ENCODE measurements at places on chromosomes 1 and 21.

DNA sequence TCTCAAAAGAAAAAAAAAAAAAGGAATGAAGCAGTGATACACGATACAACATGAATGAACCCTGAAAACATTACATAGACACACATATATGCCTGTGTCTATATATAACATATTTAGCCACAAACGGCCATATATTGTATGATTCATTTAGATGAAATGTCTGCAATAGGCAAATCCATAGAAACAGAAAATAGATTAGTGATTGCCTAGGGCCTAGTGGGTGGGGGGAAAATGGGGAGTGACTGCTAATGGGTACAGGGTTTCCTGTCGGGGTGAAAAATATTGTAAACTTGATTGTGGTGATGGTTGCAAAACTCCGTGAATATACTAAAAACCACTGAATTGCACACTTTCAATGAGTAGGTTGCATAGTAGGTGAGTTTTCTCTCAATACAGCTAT, 6.0 kb upstream of the H6PD start:
- peak; percentile 36 for DNase-seq

DNA sequence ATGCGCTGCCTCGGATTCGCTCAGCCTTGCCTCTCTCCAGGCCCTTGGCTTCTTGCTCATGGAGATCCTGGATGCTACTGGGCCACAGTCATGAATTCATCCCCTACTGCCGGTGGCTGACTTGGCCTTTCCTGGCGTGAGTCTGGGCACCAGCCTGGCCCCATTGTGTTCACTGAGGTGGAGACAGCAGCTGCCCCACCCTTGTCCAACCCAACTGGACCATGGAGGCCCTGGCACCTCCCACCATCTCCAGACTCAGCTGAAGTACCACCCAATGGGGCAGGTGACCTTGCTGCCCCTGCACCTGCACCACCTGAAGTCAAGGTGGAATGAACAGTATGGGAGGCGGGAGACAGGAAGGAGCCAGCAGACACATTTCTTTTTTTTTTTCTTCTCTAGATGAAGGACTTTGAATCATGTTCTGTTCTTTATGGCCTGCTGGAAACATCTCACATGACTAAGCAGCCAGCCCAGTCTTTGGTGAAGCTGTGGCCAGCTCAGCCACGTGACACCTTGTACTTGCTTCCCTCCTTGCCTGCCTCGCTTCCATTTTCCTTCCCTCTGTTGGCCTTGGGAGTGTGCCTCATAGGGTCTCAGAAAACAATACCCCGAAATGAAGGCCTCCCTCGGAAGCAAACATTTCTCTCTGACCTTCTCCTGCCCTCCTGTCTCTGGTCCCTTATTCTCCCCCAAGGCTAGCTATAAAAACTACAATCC, 3.8 kb upstream of the SLC30A2 start:
- DNase-seq = peak; percentile 39

GRCh38 chr1:89201106-89201794, 2.5 kb upstream of the GBP4 start:
- DNase-seq = no peak

DNA sequence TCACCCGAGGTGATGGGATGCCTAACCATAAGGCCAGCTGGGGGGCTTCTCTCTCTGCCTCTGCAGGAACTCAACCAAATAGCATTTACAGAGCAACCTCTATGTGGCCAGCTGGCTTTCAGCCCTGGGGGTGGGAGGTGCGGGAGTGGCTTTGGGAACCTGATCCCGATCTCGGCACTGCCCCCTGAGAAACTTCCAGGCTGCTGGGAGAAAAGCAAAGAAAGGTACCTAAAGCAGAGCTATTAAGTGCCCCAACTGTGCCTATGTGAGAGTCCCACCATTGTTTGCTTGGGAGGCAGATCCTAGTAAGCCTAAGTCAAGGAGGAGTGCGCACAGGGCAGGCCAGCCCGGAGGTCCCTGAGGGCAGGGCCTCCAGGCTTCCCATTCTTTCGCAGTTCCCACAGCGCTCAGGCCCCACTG, 7.0 kb downstream of the KRTCAP2 start:
- no peak for DNase-seq

GRCh38 chr1:87437663-87438295, 109.1 kb downstream of the LMO4 start:
- DNase-seq = no peak

DNA sequence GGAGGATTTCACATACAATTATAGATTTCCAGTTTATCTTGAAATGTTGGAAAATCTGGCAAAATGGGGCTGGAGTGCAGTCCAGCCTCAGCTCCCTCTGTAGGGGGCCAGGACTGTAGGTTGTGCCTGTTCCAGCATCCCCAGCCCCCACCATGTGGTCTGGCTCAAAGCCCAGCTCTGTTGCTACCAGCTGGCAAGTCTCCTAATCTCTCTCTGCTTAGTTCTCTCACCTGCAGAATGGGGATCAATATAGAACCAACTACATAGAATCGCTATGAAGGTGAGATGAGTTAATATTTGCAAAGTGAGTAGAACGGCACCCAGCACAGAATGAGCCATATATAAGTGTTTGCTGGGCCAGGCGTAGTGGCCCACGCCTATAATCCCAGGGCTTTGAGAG, 50.0 kb upstream of the TARDBP start:
- DNase-seq = peak; percentile 46

DNA sequence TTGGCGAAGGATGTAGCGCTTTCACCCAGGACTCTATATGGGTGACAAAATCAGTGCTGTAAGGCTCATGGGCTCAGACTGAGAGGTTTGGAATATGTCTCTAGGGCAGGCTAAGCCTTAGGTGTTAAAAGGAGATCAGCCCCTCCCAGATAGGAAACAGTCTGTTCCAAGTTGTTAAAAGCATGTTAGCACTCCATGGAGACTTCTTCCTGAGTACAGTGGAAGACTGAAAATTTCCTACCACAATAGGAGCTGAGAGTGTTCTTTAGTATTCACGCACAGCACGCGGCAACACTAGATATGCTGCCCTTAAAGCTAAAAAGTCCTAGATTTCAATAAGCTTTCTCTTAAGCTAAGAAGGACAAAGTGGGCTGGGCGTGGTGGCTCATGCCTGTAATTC, 122.1 kb downstream of the TRABD2B start:
- DNase-seq = no peak

DNA sequence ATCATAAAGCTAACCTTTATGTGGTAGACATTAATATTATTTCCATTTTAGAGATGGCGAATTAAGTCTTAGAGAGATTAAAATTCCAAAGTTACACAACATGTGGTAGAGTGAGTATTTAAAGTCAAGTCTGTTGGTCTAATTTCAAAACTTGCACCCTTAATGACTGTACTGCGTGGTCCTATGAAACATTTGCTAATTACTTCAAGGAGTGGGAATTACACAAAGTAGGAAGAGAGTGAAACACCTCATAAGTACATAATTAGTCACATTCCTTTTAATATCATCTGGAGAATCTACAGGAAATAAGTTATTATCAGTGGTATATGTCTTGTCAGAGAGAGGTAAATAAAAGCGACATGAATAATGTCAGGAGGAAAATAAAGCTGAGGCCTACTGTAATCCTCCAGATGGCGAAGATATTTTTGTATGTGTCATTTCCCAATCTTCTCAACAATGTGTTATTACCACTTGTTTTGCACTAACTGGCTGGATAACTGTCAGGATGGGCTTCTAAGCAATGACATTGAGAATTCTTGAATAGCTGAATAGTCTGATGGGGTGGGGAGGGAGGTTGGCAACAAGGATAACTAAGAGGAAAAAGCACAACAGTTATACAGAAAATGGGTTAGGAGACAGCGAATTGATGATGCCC, 95.5 kb downstream of the TNFSF18 start:
- no peak for DNase-seq

DNA sequence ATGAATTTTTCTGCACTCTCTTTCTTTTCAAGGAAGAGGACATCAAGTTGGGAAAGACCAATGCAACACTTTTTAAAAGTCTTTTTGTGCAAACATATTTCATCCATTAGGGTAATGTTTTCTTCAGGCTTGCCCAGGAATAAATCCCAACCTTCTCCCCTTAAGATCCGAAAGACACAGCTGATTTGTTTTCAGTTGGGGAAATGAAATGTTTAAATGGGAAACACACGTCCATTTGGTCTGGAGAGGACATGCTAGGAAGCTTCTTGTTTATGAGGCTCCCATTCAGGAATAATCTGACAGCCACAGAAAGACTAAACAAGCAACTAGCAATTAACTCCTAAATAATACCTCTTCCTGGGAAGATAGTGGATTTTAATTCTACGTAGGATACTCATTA, 91.9 kb downstream of the PRRX1 start:
- DNase-seq = no peak

GRCh38 chr1:236978740-236979139, 25.5 kb downstream of the MT1HL1 start:
- no peak for DNase-seq

GRCh38 chr1:146020058-146021049, 1.2 kb downstream of the HJV start:
- peak; percentile 31 for DNase-seq

- DNase-seq = peak; percentile 80
Measured at GRCh38 chr1:246930830-246931548, 759 bp downstream of the AHCTF1 start.

DNA sequence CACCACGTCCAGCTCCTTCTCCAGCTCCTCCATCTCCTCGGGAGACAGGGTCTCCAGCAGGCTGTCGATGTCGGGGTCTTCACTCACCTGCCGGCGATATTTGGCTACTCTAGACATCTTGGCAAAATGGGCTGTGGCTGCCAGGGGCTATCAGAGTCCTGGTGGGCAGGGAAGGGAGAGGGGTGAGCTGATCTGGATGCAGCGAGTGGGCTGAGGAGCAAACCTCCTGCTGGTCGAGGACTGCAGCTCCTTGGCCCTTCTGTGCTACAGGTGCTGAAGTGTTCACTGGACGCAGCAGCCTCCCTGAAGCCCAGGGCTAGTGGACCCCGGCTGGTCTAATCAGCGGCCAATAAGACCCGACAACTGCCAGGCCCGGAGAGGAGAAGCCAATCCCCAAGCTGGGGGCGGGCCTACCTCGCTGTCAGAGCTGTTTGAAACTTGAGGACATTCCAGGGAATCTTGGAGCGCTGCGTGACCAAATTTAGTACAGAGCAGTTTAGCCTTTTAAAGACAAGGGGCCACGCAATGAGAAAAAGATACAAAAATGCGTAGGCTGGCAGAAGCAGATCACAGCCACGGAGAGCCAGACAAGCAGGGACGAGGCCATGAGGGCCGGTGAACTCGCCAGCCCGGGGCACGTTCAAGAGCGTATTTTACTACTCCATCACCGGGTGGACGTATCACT, at the start of gene LMOD1:
Gene LMOD1 (minus strand): TSS at position 325 of the 685 bp plus-strand sequence. CDS start 208 bp downstream, at position 117.
- DNase-seq = peak; percentile 48

GRCh38 chr1:47935163-47935562, 62.0 kb downstream of the TRABD2B start:
- no peak for DNase-seq

GRCh38 chr1:55813618-55814017, 598.5 kb upstream of the USP24 start:
- DNase-seq = no peak

DNA sequence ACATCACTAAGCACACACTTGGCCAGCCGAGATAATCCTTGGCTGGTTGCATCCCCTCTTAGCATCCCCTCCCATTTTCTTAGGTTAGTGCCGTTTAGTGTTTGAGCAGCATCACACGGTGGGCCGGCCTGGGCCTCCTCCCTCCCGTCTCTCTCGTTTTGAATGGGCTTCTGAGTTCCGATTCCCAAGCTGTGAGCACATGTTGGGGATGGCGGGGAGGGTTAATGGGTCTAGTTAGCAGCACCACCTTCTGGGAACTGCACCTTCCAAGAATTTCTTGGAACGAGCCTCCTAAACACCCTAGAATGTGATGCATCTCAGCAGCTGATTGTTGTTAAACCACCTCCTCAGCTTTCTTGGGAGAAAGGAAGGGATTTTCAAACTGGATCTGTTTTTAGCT, 73.3 kb downstream of the CNIH3 start:
- DNase-seq = no peak

DNA sequence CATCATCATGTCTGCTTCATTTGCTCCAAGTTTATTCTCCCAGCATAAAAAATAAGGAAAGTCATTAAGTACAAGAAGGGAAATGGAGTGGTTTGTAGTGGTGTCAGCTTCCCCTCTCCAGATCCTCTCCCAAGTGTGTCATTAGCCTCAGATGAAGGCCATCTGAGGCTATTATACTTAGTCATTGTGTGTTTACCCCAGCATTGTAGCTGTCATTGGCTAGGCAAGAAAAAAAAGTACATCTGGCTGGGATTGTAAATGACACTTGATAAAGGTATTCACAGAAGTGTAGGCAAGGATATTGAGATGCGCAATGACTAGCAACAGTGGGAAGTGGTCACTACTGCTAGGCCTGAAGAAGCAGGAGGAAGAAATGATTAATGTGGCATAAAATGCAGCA, 316.9 kb upstream of the SGIP1 start:
- DNase-seq = no peak

DNA sequence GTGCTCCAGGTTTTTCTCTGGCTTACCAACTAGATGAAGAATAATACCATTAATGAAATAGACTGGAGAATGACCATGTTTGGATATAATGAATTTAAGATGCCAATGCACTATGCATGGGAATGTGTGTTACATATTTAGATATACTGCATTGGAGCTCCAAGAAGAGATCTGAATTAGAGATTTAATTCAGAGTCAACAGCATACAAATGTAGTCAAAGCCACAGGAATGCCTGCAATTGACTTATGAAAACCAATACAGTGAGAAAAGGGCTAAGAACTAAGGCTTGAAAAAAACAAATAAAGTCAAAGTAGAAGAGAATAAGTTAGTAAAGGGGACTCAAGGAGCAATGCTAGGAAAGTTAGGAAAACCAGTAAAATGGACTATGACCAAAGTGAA, 59.1 kb downstream of the USP24 start:
- no peak for DNase-seq

DNA sequence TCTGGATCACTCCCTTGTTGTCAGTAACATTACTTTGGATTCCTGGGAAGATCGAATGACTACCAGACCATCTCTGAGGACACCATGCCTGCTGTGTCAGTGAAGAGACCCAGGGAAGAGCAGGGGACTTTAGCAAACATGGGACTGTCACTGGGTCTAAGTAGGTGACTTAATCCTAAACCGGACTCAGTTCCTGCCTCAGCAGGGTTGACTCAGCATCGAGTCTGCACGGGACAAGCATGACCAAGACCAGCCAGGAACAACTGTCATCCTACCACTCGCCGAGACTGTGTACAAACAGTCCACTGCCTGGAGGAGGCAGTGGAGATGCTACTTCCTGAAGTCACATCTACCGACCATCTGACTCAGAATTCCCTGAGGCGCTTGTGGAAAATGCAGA, 53.2 kb upstream of the RAB4A start:
- no peak for DNase-seq
